ENCODE measurements at places on chromosomes 3 and 15.

GRCh38 chr3:176785171-176785570 is 412.1 kb downstream of the TBL1XR1 start:
- DNase-seq = no peak

- no peak for DNase-seq
Observed at GRCh38 chr3:64667138-64667537, 20.7 kb downstream of the ADAMTS9 start.

GRCh38 chr3:159795042-159795441 is 193.6 kb upstream of the IL12A start:
- DNase-seq = no peak

DNA sequence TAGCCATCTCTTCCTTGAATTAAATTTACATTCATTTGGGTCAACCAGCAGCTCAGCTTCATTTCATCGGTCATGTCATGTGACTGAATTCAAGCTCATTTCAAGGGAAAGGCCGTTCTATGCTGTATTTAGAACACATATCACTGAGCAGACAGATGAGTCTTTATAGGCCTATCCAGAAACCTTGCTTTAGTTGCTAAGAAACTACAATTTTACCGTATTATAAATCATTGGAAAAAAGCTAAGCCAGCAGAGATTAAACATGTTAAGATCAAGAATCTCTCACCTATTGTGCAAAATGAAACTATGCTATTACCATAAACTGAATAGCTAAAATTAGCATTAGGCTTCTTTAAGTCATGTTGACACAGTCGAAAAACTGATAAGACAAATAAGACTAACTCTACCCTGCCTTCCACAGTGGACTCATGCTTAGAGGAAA is 2.2 kb downstream of the NPTN start:
- no peak for DNase-seq

DNA sequence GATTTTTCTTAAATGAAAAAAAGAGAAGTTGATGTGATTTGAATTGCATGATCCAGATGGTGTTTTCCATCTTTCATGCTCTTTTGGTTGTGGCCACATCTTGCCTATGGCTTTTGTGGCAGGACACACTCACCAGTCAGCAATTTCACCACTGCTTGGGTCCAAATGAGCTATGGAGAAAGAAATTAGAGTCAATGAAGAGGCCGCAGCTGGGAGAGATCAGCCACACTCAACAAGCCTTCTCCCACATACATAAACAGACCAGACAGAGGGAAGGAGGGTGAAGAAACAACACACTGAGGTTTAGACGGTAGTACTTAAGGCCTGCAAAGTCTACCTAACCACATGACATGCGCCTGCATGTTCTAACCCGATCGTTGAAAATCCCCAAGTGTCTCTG is 110.7 kb upstream of the CDIN1 start:
- no peak for DNase-seq

GRCh38 chr3:130702985-130703384 is 43.6 kb downstream of the PIK3R4 start:
- no peak for DNase-seq

GRCh38 chr15:81254277-81254915 is 57.7 kb downstream of the IL16 start:
- DNase-seq = no peak

DNA sequence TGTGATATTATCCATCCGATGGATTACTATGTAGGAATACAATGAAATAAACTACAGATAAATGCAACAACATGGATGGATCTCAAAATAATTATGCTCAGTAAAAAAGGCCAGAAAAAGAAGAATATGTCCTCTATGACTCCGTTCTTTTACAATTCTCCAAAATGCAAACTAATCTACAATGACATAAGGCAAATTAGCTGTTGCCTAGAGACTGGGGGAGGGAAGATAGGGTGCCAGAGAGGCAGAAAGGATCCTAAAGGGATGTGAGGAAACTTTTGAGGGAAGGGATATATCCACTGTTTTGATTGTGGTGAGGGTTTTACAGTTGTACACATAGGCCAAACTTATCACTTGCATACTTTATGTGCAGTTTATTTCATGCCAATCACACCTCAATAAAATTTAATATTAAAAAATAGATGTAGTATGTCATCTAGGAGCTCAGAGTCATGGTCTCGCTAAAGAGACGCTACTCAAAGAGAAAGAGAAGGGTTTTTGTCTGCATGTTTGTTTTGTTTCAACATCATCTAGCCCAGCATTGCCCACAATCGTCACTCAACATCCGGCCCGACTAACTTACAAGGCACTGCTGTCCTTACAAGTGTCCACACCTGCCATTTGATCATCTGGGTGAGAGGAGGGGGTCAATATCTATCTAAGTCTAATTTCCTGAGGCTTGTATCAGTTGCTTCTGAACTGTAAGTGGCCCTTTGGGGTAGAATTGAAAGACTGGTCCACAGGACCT is 29.5 kb downstream of the HES1 start:
- no peak for DNase-seq

DNA sequence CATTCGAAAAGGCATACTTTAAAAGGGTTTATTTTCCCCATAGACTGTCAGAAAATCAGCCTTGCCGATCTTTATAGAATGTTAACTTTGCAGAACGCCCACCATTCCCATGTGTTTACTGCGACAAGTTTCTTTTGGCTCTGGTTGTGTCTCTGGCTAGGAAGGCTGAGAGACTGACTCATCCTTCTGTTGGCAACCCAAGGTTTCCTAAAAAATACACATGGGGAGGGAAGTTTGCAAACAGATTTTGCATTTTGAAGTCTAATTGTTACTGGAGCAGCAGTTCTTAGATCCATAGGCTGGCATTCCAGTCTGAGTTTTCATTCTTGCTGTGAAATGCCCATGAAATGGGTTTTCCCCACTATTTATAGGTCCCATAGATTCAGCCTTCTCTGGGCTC is 37.9 kb upstream of the MINAR1 start:
- DNase-seq = no peak

DNA sequence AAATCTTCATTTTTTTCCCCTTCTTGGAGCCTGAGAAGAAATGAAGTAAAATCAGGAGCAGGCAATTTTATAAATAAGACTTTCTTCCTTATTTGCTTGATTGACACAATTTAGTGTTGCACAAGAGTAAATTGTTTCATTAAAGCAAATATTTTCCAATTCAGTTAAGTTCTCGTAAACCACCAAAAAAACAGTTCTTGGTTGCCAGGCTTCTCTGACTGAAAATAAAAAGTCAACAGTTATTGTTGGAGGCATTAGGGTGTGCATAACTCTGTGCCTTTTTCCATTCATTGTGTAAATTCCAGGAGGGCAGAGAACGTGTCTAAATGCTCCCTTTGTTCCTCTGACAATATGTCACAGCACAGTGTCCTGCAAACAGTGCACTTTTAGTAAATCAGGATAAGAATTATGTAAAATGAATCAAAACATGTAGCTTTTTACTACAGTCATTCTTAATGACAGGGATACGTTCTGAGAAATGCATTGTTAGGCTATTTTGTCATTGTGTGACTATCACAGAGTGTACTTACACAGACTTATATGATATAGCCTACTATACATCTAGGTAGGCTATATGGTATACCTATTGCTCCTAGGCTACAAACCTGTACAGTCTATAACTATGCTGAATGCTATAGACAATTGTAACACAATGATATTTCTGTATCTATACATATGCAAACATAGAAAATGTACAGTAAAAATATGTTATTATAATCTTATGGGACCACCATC is at the start of gene CP:
TSS of gene CP (minus strand) at position 47 of the 735 bp plus-strand sequence. CDS start at position 10, 37 bp downstream.
- no peak for DNase-seq

DNA sequence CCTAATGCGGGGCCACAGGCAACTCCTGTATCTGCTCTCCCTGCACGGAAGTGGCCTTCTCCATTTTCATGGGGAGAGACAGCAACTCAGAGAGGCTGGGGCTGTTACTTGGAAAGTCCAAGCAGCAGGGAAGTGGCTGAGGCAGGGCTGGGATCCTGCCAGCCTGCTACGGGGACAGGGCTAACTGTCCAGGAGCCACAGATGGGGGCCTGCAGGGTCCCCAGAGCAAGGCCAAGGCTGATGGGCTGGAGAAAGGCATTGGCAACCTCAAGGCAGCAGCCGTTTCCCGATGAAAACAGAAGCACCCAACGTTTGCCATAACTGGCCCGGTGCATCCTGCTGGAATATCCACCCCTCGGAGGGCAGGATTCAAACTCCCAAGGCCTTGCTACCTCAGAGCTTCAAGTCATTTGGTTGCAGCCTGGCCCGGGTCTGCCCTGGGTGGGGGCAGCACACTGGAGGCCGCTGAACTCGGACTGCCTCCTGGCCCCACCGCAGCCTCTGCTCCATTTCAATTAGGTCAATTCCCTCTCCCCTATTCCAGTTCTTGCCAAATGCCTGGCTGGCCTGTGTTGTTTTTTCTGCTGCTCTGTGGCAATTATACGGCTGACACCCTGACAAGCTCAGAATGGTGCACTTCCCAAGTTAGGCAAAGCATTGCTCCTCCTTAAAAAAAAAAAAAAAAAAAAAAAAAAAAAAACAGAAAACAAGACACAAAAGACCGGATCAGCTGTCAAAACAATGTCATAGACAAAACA is 143.5 kb downstream of the NUP210 start:
- no peak for DNase-seq

DNA sequence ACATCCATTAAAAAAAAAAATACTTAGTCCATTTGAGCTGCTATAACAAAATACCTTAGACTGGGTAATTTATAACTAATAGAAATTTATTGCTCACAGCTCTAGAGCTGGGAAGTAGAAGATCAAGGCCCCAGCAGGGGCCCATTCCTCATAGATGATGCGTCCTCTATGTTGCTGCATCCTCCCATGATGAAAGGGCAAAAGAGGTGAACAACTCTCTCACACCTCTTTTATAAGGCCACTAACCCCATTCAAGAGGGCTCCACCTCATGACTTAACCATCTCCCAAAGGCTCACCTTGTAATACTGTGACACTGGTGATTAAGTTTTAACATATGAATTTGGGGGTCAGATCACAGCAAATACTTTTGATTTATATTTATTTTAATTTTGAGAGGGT is 3.0 kb upstream of the TLNRD1 start:
- no peak for DNase-seq

GRCh38 chr3:33918126-33918756 is 119.8 kb downstream of the PDCD6IP start:
- DNase-seq = no peak

- no peak for DNase-seq
Observed at GRCh38 chr15:57607570-57608000, 15.9 kb downstream of the MYZAP start.

- DNase-seq = peak; percentile 79
Observed at GRCh38 chr3:39101022-39101689, 6.3 kb downstream of the GORASP1 start.

- DNase-seq = no peak
Observed at GRCh38 chr3:46928282-46928681, 48.3 kb downstream of the CCDC12 start.

- no peak for DNase-seq
Observed at GRCh38 chr15:89327113-89327512, 7.5 kb downstream of the POLG start.

DNA sequence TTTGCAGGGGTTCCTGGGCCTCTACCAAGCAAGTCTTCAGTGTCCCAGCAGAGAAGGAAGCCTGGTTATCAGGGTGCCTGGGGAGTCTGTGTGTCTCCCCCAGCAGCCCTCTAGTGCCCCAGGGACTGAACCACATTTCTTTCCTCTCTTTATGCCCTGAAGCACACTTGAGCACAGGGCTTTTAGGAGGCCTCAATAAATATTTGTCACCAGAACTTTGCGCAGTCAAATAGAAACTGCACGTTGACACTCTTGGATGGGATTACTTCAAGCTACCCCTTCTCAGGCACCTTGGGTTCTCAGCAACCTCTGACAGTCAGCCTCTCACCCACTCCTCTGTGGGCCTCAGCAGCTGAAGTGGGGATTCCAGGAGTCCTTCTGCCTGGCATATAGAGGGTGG is 226.6 kb upstream of the HES1 start:
- DNase-seq = no peak

GRCh38 chr15:25548600-25548999 is 109.8 kb upstream of the UBE3A start:
- no peak for DNase-seq

Measured in GM12892 (cell line).